ENCODE measurements at places on chromosomes 2 and 18.

GRCh38 chr2:124584615-124585014 lies 559.5 kb downstream of the CNTNAP5 start:
- DNase-seq: no peak

- peak; percentile 54 for DNase-seq
Observed at GRCh38 chr2:160493227-160494028, at the start of gene RBMS1. TSS of gene RBMS1 (minus strand) at chr2:160493807. CDS start at chr2:160493363, 444 bp downstream.

- no peak for DNase-seq
Observed at GRCh38 chr2:220512419-220512818, 885.0 kb downstream of the SLC4A3 start.

DNA sequence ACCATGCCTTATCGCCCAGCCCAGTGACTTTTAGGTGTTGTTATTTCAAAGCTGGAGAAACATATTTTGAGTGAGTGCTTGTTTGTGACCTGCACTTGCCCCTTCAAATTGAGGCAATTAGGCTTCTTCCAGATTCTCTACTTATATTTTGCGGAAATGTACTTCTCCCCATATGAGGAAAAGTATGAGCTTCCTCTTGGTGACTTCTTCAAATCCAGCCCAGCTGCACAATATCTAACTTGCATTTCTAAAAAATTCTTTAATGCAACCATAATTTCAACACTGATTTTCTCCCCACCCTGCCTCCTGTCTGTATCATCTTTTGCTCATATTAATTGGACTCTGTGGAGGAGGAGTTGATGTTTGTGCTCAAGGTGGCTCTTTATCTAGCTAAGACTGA lies 391.2 kb upstream of the POU3F3 start:
- no peak for DNase-seq

GRCh38 chr2:194822657-194823056 lies 834.4 kb upstream of the SLC39A10 start:
- no peak for DNase-seq

GRCh38 chr2:237479747-237480146 lies 7.3 kb upstream of the MLPH start:
- DNase-seq: no peak

Measured in activated naive CD8-positive, alpha-beta T cell treated with anti-CD3 and anti-CD28 coated beads, Interleukin-2, amount 50 U/mL, for 24 hours (primary cell).